ENCODE measurements at places on chromosomes 11 and 22.

- H3K4me1 ChIP-seq = peaks cover 39% of the 10 kb centered on the region
- no peak overlapping the region for H3K27ac ChIP-seq
- DNase-seq = no peak
These were observed 5.9 kb downstream of the FHIP1B start for GRCh38 chr11:6228520-6228919.

DNA sequence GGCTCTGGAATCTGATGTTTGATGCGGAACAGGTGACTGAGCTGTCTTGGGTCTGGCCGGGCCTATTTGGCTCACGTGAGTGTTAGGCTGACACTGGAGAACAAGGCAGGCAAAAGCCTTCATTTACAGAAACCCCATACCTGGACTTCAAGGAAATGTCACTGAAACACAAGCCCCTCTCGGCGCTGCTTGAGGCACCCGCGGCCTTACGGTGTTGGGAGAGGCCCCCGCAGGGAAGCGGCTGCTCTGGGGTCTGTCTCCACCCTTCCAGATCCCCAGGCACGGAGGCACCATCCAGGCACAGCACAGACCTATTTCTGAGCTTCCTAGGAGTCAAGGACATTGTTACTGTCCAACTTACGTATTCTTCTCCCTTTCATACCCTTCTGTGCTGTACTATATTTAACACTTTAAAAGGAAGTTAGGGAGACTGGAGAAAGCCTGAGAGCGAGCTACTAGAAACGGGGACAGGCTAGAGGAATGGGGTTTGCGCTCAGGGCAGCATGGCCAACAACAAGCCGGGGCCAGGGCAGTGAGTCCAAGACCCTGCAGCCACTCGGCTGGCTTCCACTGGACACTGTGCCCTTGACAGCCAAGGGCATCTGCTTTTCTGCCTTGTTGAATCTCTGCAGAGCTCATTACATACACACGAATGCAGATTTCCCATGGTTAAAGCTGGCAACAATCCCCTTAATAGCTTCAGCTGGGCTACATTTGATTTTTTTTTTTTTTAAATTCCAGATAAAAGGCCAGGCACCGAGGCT lies 23.8 kb downstream of the DRD4 start:
- peaks cover 42% of the 10 kb centered on the region for H3K36me3 ChIP-seq
- no peak overlapping the region for H3K4me3 ChIP-seq
- no peak for DNase-seq
- H3K4me1 ChIP-seq = no peaks in the 10 kb centered on the region
- no peaks in the 10 kb centered on the region for H3K27me3 ChIP-seq
- H3K27ac ChIP-seq = no peak overlapping the region

DNA sequence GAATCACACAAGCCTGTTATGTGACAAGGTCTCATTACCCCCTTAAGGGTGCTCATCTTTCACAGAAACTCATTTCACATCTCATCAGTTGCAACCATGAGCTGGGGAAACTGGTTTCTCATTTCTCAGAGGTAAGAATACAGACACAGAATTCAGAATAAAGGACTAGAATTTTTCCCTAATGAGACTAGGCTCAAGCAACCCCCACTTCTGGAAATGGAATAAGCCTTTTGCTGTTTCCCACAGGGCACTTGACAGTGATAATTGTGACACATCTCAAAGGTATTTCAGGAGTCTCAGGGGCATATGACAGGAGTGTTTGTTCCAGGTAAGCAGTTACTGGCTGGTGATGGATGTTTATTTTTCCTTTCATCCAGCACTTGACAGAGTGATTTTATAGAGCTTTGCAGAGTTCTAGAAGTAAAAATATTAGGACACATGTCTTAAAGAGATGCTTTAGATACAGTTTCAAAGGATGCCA lies 112.9 kb upstream of the DDI1 start:
- no peaks in the 10 kb centered on the region for H3K36me3 ChIP-seq
- no peak overlapping the region for H3K27ac ChIP-seq
- DNase-seq = no peak
- H3K27me3 ChIP-seq = no peaks in the 10 kb centered on the region
- H3K4me3 ChIP-seq = no peak overlapping the region

DNA sequence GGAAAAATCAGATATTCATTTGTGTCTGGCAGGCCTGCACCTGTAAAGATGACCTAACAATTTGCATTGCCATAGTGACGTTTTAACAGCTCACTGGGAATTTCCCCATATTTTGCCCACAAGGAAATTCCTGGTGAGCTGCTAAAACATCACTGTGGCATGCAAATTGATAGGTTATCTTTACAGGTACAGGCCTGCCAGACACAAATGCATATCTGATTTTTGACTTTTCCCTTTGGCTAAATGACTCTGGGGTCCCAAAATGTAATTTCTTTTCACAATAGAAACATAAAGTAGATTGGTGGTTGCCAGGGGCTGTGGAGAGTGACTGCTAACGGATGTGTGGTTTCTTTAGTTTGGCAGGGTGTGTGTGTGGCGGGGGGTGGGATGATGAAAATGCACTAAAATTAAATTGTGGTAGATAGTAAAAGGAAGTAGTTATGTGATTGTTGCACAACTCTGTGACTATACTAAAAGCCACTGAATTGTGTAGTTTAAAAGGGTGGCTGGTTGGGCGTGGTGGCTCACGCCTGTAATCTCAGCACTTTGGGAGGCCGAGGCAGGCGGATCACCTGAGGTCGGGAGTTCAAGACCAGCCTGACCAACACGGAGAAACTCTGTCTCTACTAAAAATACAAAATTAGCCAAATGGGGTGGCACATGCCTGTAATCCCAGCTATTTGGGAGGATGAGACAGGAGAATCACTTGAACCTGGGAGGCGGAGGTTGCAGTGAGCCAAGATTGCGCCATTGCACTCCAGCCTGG lies 18.5 kb upstream of the FEZ1 start:
- peaks cover 3% of the 10 kb centered on the region for H3K4me1 ChIP-seq
- H3K27me3 ChIP-seq = no peaks in the 10 kb centered on the region
- H3K36me3 ChIP-seq = no peaks in the 10 kb centered on the region
- no peak for DNase-seq
- H3K27ac ChIP-seq = no peak overlapping the region
- H3K4me3 ChIP-seq = no peak overlapping the region

GRCh38 chr22:38347944-38348750 lies 30.9 kb upstream of the CSNK1E start:
- no peaks in the 10 kb centered on the region for H3K4me1 ChIP-seq
- H3K27ac ChIP-seq = no peak overlapping the region
- H3K27me3 ChIP-seq = no peaks in the 10 kb centered on the region
- DNase-seq = peak; percentile 43
- H3K36me3 ChIP-seq = no peaks in the 10 kb centered on the region

DNA sequence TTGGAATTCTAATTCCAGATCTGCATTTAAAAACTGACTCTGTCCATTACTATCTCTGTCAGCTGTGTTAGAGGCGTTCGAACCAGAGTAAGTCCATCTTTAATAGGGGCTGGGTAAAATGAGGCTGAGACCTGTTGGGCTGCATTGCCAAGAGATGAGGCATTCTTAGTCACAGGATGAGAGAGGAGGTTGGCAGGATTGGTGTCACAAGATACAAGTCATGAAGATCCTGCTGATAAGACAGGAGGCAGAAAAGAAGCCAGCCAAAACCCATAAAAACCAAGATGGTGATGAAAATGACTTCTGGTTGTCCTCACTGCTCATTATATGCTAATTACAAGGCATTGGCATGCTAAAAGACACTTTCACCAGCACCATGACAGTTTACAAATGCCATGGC lies 356.3 kb upstream of the ISX start:
- no peaks in the 10 kb centered on the region for H3K4me1 ChIP-seq
- no peaks in the 10 kb centered on the region for H3K27me3 ChIP-seq
- no peak overlapping the region for H3K4me3 ChIP-seq
- DNase-seq = no peak

DNA sequence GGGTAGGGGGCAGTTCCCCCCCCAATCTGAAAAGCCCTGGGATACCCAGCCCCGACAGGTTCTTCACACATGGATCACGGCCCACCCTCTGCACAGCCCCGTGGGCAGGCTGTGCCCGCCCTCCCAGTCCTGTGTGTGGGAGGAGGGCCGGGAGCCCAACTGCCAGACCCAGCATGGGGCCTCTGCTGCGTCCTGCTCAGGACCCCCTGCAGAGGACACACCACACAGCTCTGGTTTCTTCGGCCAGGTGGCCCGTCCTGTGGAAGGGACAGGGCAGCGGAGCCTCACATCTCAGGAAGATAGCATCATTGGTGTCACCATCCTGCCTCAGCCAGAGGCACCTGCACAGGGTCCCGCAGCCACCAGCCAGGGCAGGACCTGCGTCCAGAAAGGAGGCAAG lies 396.0 kb downstream of the TBC1D22A start:
- H3K4me3 ChIP-seq = no peak overlapping the region
- H3K4me1 ChIP-seq = no peaks in the 10 kb centered on the region
- H3K27me3 ChIP-seq = no peaks in the 10 kb centered on the region
- no peak overlapping the region for H3K27ac ChIP-seq

- no peak overlapping the region for H3K4me3 ChIP-seq
- no peaks in the 10 kb centered on the region for H3K36me3 ChIP-seq
- no peaks in the 10 kb centered on the region for H3K4me1 ChIP-seq
These were observed 1304.6 kb downstream of the BRD1 start for GRCh38 chr22:48523091-48523490.

- no peaks in the 10 kb centered on the region for H3K27me3 ChIP-seq
- H3K4me1 ChIP-seq = no peaks in the 10 kb centered on the region
- H3K36me3 ChIP-seq = no peaks in the 10 kb centered on the region
- no peak overlapping the region for H3K4me3 ChIP-seq
These were observed 597.2 kb upstream of the ANO3 start for GRCh38 chr11:25734591-25735211.

- no peaks in the 10 kb centered on the region for H3K36me3 ChIP-seq
- peaks cover 3% of the 10 kb centered on the region for H3K4me1 ChIP-seq
These were observed 56.9 kb upstream of the PRR5 start for GRCh38 chr22:44645083-44645482.

DNA sequence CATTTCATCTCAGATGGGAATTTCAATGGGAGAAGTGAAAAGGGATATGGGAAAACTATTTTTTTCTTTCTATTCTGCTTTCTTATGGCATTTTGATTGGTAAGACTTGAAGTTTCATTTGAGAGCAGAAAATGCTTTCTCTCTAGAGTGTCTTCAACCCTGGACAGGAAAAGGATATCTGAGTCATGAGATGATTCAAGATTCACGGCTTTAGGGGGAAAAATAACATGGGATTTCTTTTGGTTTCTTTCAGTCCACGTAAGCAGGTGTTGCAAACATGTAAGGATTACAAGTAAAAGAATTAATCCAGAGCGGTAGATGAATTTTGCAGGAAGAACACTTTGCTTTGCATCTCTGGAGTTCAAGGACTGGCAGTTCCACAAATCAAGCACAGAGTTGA lies 1001.0 kb upstream of the TENM4 start:
- no peak overlapping the region for H3K4me3 ChIP-seq
- H3K36me3 ChIP-seq = no peaks in the 10 kb centered on the region
- DNase-seq = no peak
- H3K4me1 ChIP-seq = no peaks in the 10 kb centered on the region
- no peaks in the 10 kb centered on the region for H3K27me3 ChIP-seq
- H3K27ac ChIP-seq = no peak overlapping the region

DNA sequence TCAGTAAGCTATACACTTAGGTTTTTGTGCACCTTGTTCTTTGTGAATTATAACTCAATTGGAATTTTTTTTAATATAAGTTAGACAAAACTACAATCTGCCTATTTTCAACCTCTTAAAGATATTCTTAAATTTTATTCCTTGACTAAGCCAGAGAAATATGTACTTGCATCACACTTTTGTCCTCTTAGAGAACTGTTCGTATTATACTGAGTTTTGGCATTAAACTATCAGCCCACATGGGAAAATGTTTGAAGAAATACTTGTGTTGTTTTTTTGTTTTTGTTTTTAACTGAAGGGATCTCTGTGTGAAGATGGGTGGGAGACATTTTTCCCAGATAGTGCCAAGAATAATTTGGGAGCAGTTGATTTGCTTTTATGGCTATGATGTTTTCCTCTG lies 25.3 kb downstream of the CEP295 start:
- peaks cover 82% of the 10 kb centered on the region for H3K36me3 ChIP-seq
- no peaks in the 10 kb centered on the region for H3K4me1 ChIP-seq
- no peak for DNase-seq

GRCh38 chr11:1354125-1354938 lies 35.4 kb upstream of the BRSK2 start:
- DNase-seq = peak; percentile 46
- peaks cover 7% of the 10 kb centered on the region for H3K27me3 ChIP-seq
- H3K4me3 ChIP-seq = no peak overlapping the region
- no peaks in the 10 kb centered on the region for H3K36me3 ChIP-seq
- H3K27ac ChIP-seq = no peak overlapping the region

- peaks cover 30% of the 10 kb centered on the region for H3K4me1 ChIP-seq
- H3K36me3 ChIP-seq = peaks cover 5% of the 10 kb centered on the region
- H3K27ac ChIP-seq = peak overlapping the region; percentile 92
- DNase-seq = no peak
- peak overlapping the region; percentile 78 for H3K4me3 ChIP-seq
- no peaks in the 10 kb centered on the region for H3K27me3 ChIP-seq
These were observed 689 bp downstream of the PDHX start for GRCh38 chr11:34916843-34917770.

- no peak overlapping the region for H3K27ac ChIP-seq
- DNase-seq = peak; percentile 80
- H3K4me3 ChIP-seq = peak overlapping the region; percentile 85
- H3K27me3 ChIP-seq = no peaks in the 10 kb centered on the region
- H3K4me1 ChIP-seq = peaks cover 21% of the 10 kb centered on the region
- H3K36me3 ChIP-seq = no peaks in the 10 kb centered on the region
These were observed 471 bp downstream of the ARVCF start for GRCh38 chr22:20015971-20016733.

GRCh38 chr11:83087035-83087434 lies 15.3 kb upstream of the RAB30 start:
- no peak overlapping the region for H3K4me3 ChIP-seq
- no peak overlapping the region for H3K27ac ChIP-seq
- H3K4me1 ChIP-seq = no peaks in the 10 kb centered on the region

- no peaks in the 10 kb centered on the region for H3K27me3 ChIP-seq
- H3K27ac ChIP-seq = peak overlapping the region; percentile 80
- H3K36me3 ChIP-seq = no peaks in the 10 kb centered on the region
- DNase-seq = peak; percentile 72
These were observed 718 bp downstream of the FADS2 start for GRCh38 chr11:61828629-61829407.

DNA sequence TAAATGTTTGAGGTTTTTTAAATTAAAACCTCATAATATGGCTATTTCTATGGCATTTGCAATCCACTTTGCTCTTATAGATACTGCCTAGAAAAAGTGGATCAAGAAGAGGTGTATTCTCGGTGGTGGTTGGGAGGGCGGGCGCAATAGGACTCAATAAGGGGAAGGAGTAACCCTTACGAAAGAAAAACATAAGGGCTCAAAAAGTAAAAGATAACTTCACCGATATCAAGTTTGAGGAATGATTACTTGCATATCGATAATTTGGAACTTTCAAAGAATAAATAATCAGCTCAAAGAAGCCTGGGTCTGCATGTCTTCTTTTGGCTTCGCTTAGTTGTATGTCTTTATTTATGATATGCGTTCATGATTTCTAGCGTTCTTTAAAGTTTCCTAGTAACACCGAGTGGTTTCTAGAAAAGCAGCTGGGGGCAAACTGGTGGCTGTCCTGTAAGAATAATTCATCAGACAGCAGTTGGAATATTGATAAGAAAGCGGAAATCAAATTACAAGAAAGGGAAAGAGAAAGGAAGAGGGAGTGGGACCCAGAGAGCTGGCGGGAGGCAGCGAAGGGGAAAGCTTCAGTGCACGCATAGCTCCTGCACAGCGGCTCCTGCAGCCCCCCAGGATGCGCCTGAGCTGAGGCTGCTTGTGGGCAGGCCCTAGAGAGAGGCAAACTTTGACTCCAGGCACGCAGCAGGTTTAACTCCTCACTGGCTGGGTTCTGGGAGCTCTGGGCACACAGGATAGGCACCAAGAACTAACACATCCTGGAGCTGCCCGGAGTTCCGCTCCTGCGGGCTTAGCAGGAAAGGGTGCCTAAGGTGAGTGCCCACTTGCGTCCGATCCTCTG lies 9.1 kb upstream of the FLI1 start:
- H3K27me3 ChIP-seq = peaks cover 47% of the 10 kb centered on the region
- DNase-seq = no peak
- H3K4me3 ChIP-seq = peak overlapping the region; percentile 25
- peaks cover 24% of the 10 kb centered on the region for H3K4me1 ChIP-seq
- no peaks in the 10 kb centered on the region for H3K36me3 ChIP-seq

All from upper lobe of right lung (tissue), 1 donor.